Smooth muscle cell of the umbilical artery (primary cell): ENCODE measurements at places on chromosomes 2 and 18. TPM values are rescaled to one million over a fixed set of nuclear protein-coding genes. Genes with fewer than 3 reads are reported as not detected.

The EIF5B gene
- total RNA-seq, result 34.7 and 57.7 TPM in 2 replicates

The WIPF1 gene
- 8.9 and 16.2 TPM in 2 replicates for total RNA-seq

The ATP8B1 gene
- 9.5 and 74.6 TPM in 2 replicates for total RNA-seq

The GPR55 gene
- total RNA-seq, result not detected in 2 replicates

The FRZB gene
- total RNA-seq, result under 0.01 and 0.23 TPM in 2 replicates
